ENCODE measurements at places on chromosomes 7 and 10.
A peak's percentile ranks its signal among the peaks of the same experiment; 100 is the strongest.

DNA sequence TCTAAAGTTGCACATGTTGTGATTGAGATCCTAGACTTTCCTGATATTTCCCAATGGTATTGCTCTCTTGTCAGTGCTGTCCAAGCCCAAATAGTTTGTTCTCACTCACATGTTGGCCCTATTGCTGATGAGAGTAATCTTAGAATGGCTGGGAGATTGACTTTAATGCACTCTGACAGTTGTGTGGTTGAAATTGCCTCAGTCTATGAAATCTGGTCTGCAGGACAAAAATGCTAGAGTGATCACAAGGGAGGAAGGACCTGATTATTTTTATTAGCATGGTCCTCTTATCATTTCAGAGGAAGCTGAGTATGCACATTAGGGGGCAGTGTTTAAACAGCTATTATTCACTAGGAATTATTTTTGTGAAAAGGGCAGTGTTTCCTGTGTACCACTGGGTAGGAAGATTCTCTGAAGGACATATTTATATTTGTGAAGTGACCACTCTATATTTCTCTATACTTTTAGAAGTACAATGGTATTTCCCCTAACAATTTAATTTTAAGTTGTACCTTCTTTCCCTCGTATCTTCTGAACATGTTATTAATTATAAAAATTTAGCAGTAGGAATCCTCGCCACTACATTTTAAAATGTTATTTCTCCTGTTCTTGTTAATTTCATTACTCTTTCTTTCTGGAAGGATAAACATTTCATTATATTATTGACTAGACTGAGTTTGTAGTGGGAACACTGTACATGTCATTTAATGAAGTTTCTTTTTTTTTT lies 64.4 kb downstream of the SUGCT start:
- no peak for DNase-seq

GRCh38 chr7:10733747-10734146 lies 239.9 kb upstream of the PHF14 start:
- DNase-seq: no peak

- DNase-seq: no peak
These were observed at the start of gene LOXL4 for GRCh38 chr10:98267894-98268693. Gene LOXL4 (minus strand): TSS chr10:98268194. CDS start chr10:98263019, 5,175 bp downstream.

DNA sequence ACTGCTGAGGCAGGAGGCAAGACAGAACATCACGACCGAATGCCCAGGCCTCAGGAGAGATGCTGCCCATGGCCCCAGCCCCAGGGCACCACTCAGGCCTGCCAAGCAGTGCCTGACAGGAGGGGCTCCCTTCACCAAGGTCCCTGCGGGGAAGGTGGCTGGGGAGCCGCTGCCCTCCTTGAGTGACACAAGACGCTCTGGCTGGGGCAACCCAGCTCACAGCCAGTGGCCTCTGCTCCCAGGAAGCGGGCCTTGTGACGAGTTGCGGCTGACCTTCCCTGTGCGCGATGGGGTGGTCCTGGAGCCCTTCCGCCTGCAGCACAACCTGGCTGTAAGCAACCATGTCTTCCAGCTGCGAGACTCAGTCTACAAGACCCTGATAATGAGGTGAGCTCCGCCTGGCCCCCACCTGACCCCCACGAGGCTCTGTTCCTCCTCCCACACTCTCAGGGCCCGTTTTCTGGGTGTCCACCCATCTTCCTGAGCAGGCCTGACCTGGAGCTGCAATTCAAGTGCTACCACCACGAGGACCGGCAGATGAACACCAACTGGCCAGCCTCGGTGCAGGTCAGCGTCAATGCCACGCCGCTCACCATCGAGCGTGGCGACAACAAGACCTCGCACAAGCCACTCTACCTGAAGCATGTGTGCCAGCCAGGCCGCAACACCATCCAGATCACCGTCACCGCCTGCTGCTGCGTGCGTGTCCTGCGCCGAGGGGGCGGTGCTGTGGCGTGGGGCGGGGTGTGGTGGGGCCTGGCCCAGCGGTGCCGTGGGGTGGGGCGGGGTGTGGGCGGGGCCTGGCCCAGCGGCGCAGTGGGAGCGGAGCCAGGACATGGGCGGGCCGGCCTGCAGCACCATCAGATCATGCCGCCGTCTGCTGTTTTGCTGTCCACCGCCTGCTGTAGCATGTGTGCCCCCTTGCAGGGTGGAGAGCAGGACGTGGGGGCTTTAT lies 12.8 kb downstream of the ZMIZ2 start:
- DNase-seq: no peak

DNA sequence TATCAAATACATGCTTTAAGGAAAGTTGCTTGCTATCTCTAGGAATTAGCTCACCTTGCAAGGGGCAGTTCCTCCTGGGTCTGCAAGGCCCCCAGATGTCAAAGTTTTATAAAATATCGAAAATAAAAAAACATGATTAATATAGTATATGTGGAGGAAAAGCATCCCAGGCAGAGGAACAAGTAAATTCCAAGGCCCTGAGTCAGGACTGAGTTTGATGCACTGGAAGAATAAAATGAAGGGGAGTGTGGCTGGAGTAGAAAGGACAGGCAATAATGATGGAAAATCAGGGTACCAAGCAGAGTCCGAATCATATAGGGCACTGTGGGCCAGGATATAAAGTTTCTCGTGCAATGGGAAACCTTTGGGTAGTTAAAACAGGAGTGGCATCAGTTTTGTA lies 112.4 kb upstream of the EEPD1 start:
- no peak for DNase-seq

- DNase-seq: no peak
These were observed 32.3 kb downstream of the GARS1 start for GRCh38 chr7:30627026-30627425.

GRCh38 chr7:104980841-104981671 lies 32.9 kb upstream of the KMT2E start:
- no peak for DNase-seq

GRCh38 chr7:76234282-76234584 lies 32.5 kb downstream of the SRRM3 start:
- DNase-seq: no peak

- DNase-seq: no peak
These were observed 154.5 kb upstream of the KLF14 start for GRCh38 chr7:130888468-130888867.

DNA sequence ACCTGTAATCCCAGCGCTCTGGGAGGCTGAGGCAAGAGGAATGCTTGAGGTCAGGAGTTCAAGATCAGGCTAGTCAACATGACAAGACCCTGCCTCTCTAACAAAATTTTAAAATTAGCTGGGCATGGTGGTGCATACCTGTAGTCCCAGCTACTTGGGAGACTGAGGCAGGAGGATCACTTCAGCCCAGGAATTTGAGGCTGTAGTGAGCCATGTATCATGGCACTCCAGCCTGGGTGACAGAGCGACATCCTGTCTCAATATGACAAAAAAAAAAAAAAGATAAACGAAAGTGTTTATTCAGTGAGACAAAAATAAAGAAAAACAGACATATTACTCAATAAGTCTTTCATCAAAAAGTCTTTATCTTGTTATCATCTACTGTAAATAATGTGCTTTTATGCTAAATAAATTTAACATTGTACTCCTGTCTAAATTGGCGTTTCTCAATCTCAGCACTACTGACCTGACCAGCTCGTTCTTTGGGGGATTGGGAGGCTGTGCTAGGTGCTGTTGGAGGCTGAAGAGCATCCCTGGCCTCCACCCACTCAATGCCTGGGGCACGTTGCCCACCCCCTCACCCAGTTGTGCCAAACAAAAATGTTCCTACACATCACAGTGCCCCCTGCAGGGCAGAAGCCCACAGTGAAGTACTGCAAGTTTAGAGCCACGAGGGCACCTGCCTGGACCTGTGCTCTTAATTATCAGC lies 57.7 kb downstream of the NCAPG2 start:
- peak; percentile 16 for DNase-seq

DNA sequence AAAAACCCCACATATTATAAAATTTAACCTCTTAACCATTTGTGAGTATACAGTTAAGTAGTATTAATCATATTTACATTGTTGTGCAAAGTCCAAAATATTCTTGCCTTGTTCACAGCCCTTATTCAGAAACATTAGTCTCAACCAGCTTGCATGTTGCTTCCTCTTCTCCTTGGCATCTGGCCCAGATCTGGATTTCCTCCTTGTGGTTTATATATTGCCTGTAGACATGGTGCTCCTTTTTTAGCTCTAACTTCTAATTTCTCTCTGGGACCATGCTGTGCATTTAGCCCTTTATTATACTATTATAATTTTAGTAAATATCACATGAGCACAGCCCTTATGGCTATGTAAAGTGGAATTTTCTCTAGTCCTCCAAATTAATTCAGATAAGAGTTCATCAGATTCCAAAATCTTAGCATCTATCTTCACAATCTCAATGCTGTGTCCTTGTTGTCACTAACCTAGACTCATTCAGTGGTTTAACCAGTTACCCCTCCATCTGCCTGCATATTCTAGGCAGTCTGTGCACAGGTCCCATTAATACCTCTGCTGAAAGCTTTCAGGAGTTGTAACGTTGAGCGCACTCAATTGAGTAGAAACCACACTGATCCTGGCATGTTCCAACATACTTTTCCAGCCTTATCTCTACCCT lies 7.9 kb downstream of the CPED1 start:
- no peak for DNase-seq

DNA sequence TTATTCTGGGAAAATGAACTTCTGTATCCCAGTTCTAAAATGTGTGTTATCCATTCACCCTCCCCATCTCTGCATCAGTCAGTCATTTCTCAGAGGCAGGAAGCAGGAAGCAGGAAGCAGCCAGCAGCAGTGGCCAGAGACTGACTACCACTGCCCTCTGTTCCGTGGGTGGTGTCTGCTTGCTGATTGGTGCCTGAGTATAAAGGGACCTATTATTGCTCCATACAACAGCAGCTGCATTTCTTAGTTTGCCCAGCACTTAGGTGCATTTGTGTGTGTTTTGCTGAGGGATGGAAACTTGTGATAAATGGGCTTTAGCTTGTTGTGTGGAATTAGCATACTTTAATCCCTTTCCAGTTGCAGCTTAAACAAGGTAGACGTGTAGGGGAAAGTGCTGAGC lies 582.2 kb downstream of the SORCS1 start:
- DNase-seq: no peak

- DNase-seq: peak; percentile 38
These were observed at the start of gene PIK3AP1 for GRCh38 chr10:96720422-96721206. Gene PIK3AP1 (minus strand): TSS chr10:96720514. CDS start chr10:96720394, 120 bp downstream.

DNA sequence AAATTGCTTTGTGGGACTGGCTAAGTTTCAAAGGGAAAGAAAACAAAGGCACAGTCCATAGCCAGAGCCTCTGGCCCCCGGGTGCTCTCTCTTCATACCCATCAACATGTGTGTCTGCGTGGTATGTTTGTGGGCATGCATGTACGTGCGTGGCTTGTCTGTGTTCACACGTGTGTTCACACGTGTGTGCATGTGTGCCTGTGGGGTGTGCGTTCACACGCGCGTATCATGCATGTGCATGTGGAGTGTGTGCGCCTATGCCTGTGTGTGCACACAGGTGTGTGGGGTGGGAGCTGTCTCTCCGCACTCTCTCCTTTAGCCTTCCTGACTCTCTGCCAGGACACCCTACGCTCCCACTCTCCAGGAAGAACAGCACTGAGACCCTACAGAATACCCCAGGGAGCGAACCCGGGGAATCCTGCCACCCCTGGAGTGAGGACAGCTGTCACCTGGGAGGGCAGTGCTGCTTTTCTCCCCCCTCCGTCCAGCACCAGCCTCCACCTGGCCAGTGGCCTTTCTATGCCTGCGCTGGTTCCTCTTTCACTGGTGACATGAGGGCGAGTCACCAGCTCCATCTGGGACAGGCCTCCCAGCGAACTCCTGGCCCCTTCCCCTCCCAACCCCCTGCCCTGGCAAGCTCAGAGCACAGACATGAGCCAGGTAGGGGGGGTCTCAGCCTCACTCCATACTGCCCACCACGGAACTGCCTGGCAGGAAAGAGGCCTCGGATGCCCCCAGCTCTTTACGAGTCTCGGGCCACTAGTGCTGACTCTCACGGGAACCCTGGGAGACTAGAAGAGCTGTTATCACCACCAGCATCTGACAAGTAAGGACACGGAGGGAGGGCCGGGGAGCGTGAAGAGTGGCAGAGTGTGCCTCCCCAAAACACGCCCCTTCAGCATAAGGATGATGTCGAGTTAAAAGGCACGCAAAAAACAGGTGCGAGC lies 16.5 kb downstream of the WDR86 start:
- no peak for DNase-seq

GRCh38 chr7:2517026-2517425 lies 2.5 kb upstream of the LFNG start:
- no peak for DNase-seq

DNA sequence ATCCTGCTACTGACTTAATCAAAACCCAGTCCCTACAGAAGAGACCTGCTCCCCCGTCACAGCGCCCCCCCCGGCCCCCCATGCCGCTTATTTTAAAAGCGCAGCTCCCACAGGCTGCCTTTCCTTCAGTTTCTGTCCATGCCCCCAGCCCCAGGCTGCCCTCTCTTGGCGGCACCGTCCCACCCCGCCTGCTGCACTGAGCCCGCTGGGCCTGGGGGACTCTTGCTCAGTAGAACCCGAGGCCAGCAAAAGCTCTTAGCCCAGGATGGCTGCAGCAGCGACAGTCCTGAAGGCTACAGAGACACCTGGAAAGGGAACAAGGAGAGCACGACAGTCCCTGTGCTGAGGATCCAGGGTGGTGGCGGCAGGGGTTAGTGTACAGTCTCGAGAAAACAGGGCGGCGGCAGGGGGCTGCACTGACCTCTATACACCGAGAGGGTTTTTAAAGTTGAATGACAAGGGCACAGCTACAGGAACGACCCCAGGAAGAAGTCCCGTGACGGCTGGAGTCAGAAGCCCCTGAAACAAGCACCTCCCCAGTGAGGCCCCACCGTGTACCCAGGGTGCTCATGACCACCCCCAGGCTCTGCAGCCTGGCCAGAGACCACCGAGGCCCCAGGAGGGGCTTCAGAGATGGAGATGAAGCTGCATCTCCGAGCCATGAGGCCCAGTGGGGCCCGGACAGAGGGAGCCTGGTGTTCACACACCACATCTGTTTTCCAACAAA lies 54.4 kb downstream of the ZRANB1 start:
- no peak for DNase-seq

GRCh38 chr7:13541326-13541725 lies 448.1 kb downstream of the ETV1 start:
- DNase-seq: no peak

GRCh38 chr7:54663603-54664234 lies 95.3 kb downstream of the SEC61G start:
- DNase-seq: no peak

GRCh38 chr7:155380221-155380861 lies 77.6 kb upstream of the EN2 start:
- DNase-seq: peak; percentile 73

- DNase-seq: no peak
These were observed 2.5 kb downstream of the HSPB1 start for GRCh38 chr7:76304888-76305375.

- no peak for DNase-seq
These were observed 97.3 kb upstream of the YAE1 start for GRCh38 chr7:39468808-39469374.
